Activated CD8-positive, alpha-beta memory T cell treated with anti-CD3 and anti-CD28 coated beads for 1 hour (primary cell): ENCODE measurements at places on chromosomes 6 and 20.

DNA sequence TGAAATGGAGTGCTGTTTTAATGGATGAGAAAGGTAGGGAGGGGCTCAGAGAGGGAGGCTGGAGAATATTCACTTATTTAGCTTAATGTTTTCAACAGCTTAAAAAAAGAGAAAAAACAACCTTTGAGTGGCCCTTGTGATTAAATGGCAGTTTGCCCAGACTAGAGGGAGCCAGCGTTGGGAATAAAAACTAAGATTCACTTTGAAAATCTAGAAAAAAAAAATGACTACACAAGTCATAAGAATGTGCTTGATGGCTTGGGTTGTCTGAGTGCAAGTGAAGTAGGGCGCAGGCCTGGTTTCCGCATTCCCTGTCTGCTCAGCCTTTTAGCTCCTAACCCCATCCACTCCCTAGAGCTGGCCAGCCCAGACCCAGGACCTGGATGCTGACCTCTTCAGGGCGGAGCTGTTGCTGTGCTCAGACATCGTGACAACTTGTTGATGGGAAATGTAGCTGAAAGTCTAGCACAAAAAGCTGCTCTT is 28.9 kb downstream of the UTRN start:
- DNase-seq = no peak

GRCh38 chr6:45411959-45412358 is 34.2 kb upstream of the SUPT3H start:
- no peak for DNase-seq

DNA sequence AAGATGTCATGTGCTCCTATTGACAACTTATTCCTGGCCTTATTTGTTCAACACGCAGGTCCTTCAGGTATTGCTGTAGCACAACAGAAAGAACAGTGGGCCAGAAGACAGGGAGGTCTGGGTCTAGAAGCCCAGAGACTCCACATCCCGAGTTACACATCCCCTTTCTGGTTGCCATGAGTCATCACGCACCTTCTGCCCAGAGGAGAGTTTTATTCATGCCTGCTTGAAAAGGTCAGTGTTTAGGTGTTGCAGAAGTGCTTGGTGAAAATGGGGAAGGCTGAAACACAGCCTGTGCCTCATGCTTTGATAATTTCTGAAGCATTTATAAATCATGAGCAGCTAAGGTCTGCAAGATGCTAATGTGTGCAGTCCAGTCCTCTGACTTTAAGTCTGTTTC is 256.4 kb downstream of the GMPR start:
- DNase-seq = no peak

- DNase-seq = no peak
These were observed 35.2 kb downstream of the HFE start for GRCh38 chr6:26122402-26122792.

- DNase-seq = no peak
These were observed 96.4 kb downstream of the IRF4 start for GRCh38 chr6:487956-488355.

GRCh38 chr20:9485614-9486340 is 28.6 kb upstream of the LAMP5 start:
- no peak for DNase-seq

DNA sequence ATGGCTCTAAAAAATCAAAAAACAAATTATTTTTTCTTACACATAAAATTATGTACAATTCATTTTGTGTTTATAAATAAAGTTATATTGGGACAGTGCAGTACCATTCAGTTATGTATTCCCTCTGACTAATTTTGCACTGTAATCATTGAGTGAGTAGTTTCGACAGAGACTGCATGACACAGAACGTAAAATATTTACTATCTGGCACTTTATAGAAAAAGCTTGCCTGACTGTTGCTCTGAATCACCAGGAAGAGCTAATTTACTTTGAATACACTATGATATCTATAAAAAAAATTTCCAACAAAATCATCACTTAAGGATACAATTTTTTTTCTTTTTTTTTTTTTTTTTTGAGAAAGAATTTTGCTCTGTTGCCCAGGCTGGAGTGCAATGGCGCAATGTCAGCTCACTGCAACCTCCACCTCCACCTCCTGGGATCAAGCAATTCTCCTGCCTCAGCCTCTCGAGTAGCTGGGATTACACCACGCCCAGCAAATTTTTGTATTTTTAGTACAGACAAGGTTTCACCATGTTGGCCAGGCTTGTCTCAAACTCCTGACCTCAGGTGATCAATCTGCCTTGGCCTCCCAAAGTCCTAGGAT is 11.0 kb upstream of the KHDC1L start:
- DNase-seq = no peak

- DNase-seq = no peak
These were observed 176.0 kb downstream of the MRPL14 start for GRCh38 chr6:43951063-43951755.

GRCh38 chr6:75337835-75338580 is 53.4 kb upstream of the TMEM30A start:
- no peak for DNase-seq

- DNase-seq = no peak
These were observed 81.1 kb upstream of the SLCO4A1 start for GRCh38 chr20:62561182-62561581.

DNA sequence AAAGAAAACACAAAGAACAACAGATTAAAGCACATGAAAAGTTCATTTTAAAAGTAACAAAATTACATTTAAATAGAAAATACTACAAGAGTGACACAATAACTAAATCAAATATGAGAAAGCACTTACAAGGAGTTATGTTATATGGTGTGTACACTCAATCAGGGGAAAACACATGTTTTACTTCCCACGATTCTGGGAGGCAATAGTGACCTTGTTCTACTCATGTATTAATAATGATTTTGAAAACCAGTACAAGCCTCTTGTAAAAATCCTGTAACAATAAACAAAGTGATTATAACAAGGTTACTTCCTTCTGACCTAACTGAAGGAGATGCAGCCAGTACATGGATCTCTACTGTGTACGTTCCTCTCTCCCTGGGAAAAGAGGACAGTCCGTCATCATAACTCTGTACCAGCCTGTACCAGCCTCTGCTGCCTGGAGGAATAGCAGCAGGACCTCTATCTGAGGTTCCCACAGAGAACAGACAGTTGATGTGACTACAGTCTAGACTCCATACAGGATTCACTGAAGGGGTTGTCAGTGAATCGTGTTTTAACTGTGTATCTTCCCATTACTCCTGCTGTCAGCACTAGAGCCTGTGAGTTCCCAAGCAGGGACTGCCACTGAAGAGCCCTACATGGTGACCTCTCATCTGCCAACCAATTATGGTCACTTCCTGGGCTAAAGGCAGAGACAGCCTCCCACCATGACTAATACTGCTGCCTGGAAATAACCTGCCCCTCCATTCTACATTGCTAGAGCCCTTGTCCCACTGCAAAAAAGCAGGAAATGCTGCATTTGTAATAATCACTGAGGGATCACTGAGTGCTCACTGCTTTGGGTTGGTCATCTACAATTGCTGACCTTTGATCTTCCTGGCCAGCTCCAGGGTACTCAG is 149.7 kb downstream of the KIF16B start:
- no peak for DNase-seq

DNA sequence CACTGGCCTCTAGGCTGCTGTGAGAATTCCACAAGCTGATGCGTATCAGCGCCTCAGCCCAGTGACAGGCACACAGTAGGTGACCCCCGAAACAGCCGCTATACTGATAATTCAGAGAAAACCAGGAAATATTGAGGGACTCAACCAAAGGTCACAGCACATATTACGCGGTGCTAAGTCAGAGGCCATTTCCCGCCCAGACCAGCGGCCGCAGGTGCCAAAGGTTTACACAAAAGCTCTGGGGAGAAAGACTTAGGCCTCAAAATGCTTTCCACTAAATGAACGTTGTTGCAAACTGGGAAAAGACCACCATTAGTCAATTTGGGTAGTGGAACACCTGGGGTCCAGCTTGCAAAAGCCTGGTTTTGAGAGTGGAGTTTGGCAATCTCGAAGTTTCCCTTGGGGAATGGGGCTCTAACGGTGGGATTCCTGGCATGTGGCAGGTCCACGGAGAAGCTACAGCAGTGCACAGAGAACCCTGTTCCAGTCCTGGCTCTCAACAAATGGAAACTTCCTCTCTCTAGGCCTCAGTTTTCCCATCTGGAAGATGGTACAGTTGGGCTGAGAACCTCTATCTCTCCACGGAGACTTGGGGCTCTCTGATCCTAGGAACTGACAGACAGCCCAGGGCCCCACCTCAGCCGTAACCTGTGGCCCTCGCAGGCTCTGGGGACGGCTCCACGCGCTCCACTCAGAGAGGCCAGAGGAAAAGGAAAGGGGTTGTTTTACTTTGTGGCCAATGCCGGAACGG is 4.7 kb downstream of the NOL4L start:
- no peak for DNase-seq

DNA sequence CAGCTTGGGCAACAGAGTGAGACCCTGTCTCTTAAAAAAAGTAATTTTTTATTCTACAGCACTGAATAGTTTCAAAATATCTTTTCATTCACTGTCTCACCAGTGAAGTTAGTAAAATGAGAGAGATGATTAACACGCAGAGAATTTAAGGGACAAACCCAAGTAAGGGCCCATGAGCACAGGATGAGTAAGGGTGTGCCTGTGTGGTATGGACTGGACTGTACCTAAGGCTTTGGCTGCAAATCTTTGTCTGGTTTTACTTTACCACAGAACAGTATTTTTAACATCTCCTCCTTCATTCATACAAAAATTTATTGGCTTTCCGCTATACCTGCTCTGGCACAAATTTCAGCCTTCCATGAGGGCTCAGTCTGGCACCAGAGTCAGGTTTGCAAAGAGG is 433.3 kb downstream of the UTRN start:
- DNase-seq = no peak

- DNase-seq = no peak
These were observed 141.5 kb downstream of the LY86 start for GRCh38 chr6:6729971-6730370.

- no peak for DNase-seq
These were observed 1.3 kb downstream of the PIGU start for GRCh38 chr20:34675561-34675960.

DNA sequence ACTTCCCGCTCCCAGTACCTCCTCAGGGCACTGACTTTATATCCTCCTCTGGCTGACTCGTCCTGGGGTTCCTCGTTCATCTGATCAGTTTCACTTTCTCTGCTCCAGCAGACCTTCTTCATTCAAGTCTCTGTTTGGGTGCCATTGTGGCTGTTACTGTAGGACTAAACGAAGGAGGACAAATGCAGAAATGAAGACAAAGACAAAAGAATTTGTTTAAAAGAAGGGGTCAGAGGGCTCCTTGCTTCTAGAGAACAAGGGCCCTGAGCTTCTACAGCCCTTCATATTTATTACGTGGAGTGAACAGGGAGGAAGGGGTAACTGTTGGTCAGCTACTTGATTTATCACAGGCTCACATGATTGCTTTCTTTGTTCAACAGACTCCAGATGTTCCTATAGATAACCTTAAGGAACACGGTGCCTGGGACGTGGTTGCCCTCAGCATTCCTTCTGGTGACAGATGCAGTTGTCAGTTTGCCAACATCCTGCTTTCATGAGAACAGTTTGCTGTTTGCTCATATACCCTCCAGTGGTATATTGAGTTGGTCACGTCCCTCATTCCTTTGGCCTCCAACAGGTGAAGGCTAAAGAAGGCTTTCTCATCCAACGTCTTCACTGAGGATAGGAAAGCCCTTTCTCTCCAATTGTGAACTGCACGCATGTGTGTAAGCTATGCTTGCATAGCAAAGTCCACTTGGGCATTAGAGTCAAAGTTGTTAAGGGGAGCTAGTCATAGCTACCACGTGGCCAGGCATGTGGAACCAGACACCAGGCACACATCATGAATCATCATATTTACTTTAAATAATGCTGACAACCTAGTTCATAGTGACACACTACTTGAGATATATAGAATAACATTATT is 69.1 kb upstream of the BTN3A2 start:
- DNase-seq = no peak

GRCh38 chr20:54479138-54479906 is 3.9 kb downstream of the DOK5 start:
- no peak for DNase-seq

DNA sequence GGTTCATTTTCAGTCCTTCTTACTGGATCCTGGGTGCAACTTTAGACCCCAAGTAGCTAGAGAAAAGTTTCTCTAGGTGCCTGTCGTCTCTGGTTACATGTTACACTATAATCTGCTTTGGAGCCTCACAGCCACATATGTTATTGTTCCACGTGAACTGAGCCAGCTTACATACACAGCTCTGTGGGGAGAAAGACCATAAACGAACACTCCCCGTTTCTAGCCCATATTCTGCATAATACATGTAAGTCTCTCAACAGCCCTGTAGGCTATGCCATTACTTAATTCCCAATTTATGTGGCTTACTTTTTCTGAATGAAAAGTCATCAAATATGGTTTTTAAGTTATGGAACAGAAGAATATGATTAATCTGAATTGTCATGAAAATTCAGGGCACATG is 233.8 kb downstream of the BCKDHB start:
- DNase-seq = no peak

DNA sequence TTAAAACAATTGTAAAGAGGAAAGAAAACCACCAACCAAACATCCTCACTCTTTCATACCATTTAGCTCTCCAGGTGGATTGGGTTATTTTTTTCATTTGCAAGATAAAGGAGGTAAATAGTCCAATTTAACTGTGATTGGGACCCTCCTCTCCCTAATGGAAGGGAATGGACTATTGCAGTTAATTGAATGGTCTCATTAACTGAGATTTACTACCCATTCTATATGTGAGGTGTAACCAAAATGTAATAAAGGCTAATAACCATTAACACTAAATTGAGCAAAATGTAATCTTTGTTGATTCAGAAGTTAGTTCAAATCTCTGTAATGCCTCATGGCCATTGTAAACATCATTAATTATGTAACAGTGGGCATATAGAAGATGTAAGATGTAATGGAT is 105.0 kb downstream of the KLHL32 start:
- DNase-seq = no peak

DNA sequence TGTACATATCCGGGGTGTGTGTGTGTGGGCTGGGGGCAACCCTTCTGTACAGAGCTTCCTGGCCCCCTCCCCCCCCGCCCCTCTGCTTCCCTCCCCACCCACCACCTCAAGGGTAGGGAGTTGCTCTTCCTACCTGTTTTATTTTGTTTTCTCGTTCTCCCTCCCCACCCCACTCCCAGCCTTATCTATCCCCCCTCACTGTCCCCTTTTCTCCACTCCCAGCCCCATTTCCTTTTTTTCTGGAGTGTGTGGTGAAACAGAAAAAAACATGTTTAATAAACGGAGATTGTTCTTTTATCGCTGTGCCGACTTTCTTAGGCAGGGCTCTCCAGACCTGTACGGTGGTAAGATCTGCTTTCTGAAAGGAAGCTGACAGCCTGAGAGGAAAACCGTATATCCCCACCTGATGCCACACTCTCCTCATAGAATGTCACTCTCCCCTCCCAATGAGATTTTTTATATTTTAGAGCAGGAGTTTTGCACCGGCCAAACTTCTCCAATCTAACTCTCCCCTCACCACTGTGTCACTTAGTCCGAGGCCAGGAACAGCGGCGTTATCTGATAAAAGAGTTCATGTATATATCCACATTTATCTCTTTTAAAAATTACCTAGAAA is 875 bp upstream of the ZBTB9 start:
- DNase-seq = no peak

GRCh38 chr6:167930295-167930694 is 67.2 kb upstream of the KIF25 start:
- no peak for DNase-seq

GRCh38 chr20:49811825-49812506 is 662 bp upstream of the SLC9A8 start:
- no peak for DNase-seq

GRCh38 chr6:113709936-113710509 is 147.1 kb upstream of the MARCKS start:
- no peak for DNase-seq

GRCh38 chr6:43307451-43308100 is 1.1 kb downstream of the CRIP3 start:
- no peak for DNase-seq

- no peak for DNase-seq
These were observed 19.0 kb upstream of the PREX1 start for GRCh38 chr20:48846516-48847492.
